ENCODE measurements at places on chromosomes 13 and 19. TPM values are rescaled to one million over a fixed set of nuclear protein-coding genes. Genes with fewer than 3 reads are reported as not detected.
A peak's percentile ranks its signal among the peaks of the same experiment; 100 is the strongest.

DNA sequence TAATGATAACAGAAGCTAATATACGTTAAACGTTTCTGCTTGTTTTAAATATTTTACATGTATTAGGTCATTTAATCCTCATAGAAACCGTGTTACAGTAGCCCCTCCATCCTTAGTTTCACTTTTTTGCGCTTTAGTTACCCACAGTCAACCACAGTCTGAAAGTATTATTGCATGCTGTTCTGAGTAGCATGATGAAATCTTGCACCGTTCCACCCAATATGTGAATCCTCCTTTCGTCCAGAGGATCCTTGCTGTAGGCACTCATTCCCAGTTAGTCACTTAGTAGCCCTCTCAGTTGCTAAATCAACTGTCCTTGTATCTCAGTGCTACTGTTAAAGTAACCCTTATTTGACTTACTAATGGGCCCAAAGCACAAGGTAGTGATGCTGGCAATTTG, 257.8 kb downstream of the ENOX1 start:
- DNase-seq = no peak

DNA sequence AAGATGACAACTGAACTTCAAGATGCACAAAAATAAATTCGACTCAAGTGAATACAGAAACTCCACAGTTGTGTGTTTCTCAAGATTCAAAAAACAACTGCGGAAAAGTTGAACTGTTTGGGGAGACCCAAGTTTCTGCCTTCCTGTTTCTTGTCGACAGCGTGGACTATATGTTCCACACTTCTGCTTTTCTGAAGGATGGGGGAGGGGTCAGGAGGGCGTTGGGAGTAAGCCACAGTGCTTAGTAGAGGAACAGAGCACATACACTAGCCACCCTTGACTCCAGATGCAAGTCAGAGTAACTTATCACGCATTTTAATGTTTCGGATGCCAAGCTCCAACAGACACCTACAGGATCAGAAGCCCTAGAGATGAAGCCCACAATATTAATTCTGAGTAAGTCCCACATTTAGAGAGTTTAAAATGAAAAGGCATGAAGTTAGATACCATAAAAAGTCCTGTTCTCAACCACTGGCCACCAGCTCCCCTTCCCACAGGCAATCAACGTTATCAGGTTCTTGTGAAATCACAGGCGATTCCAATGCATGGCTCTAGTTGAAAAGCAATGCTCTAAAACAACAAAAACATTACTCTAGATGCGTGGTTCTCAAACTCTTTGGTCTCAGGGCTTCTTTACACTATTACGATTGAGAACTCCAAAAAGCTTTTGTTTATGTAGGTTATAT, 4.2 kb downstream of the TUBGCP3 start:
- no peak for DNase-seq

DNA sequence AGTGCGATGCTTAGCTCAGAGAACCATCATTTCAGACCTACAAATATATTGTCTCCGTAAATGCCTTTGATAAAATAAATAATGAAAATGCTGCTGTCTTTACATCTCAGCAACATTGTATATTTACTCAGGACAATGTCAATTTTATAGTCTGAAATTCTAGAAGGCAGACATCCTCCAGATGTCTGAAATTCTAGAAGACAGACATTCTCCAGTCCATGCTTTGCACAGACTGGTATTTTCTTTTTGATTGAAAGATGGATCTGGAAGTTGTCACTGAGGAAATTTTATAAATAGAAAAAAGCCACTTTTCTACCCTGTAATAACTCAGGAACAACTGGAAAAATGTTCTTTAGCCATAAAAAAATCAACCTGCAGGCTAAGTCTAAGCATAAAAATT, 2293.3 kb downstream of the PCDH9 start:
- no peak for DNase-seq

GRCh38 chr19:1250437-1251260, 2.3 kb downstream of the MIDN start:
- DNase-seq = peak; percentile 79

The PEG3 gene
- total RNA-seq = 0.27 TPM

GRCh38 chr19:15618321-15618720, 3.3 kb downstream of the CYP4F8 start:
- no peak for DNase-seq

GRCh38 chr13:47109028-47109427, 212.2 kb upstream of the HTR2A start:
- DNase-seq = no peak

The PSG11 gene
- total RNA-seq = not detected

- no peak for DNase-seq
These were observed 160.1 kb downstream of the SPRY2 start for GRCh38 chr13:80180740-80181355.

DNA sequence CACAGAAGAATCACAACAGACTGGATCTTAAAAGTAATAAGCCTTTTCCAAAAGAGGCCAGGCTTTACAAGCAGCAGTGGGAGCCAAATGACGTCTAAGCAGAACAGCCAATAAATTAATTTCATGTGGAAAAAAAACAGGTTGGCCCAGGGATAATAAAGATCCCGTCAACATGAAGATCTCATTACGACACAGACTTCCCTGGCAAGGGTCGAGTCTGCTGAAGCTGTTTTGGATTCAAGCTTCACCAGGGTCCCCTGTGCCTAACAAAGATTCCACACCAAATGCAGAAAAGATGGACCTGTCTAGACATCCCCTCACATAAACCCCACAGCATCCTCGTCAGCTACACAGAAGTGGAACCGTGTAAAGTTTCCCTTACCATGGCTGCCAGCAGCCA, 215.1 kb upstream of the ZNF507 start:
- no peak for DNase-seq

- no peak for DNase-seq
These were observed 231.4 kb downstream of the LMO7 start for GRCh38 chr13:75867379-75868117.

DNA sequence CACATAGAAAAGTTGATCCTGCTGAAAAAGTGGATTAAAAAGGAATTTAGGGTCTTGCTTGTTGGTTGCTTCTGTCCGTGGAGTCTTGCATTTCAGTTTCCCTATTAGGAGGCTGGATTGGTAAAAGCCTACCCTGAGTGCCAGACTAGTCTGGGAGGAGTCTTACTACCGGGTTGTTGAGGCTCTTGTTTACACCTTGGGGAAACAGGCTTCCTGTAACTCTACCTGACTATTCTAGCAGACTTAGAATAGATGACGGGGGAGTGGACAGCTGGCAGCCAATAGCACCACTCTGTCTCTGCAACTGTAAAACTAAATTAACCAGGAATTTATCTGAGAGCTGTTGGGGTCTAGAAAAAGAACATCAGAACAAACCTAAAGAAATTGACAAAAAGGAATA, 11.3 kb upstream of the MPHOSPH8 start:
- DNase-seq = no peak

The CEACAM21 gene
- total RNA-seq = 0.35 TPM

The FGF14 gene
- 0.80 TPM for total RNA-seq

- no peak for DNase-seq
These were observed 812.6 kb upstream of the SPRY2 start for GRCh38 chr13:81153478-81153877.

DNA sequence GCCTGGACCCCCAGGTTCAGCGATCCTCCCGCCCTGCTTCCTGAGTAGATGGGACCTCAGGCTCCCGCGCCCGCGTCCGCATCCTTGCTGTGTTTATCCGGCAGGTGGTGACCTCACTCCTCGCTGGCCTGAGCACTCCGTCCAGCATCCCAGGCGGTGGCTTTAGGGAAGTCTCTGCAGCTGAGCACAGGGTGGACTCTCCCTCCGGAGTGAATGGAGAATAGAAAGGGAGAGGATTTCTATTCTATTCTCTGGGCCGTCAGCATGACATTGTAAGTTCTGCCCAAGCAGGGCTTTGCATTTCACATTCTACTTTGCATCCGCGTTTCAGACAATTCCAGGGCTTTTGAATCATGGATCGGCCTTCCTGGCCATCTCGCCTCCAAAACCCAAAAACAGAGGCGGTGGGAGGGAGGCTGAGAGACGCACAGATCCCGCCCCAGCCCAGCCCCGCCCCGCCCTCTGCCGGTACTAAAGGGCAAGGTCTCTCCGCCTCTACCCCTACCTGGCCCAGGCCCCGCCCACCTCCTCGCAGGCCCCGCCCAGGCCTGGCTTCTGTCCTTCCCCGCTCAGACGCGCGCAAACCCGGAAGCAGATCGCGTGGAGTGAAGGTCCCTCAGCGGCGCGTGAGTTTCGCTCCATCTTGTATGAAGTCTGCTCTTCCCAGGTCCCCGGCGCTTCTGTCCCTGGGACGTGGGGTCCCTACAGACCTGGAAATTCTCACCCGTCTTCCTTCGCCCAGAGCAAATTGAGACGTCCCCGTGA, at the start of gene ZNF525:
ZNF525 (plus strand) TSS at position 572 of the 765 bp plus-strand sequence. CDS start 6,577 bp downstream, outside the sequence.
- peak; percentile 95 for DNase-seq

The PCSK4 gene
- 18.6 TPM for total RNA-seq

GRCh38 chr19:6498294-6499036, 3.6 kb downstream of the TUBB4A start:
- DNase-seq = no peak

GRCh38 chr13:36753176-36753575, 65.8 kb upstream of the RFXAP start:
- DNase-seq = no peak

GRCh38 chr13:24254146-24254841, 55.1 kb upstream of the C1QTNF9 start:
- DNase-seq = no peak

The ZNF888 gene
- 9.8 TPM for total RNA-seq

GRCh38 chr19:726993-727956, 18.5 kb downstream of the PALM start:
- no peak for DNase-seq

DNA sequence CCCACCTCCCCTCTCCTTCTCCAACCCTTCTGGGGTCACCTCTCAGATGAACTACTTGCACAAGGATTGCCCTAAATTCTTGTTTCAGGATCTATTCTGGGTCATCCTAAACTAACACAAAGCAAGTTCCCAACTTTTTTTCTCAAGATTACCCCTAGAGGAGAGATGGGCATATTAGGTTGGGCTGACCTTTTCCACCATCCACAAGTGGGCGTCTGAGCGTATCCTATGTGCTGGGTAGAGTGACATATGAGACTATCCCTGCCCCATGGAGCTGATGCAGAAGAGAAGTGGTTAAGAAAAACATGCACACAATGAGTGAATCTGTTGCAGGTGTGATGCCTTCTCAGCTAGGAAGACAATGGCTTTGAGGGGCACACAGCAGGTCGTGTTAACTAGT, 132.7 kb downstream of the CACNA1A start:
- DNase-seq = no peak

DNA sequence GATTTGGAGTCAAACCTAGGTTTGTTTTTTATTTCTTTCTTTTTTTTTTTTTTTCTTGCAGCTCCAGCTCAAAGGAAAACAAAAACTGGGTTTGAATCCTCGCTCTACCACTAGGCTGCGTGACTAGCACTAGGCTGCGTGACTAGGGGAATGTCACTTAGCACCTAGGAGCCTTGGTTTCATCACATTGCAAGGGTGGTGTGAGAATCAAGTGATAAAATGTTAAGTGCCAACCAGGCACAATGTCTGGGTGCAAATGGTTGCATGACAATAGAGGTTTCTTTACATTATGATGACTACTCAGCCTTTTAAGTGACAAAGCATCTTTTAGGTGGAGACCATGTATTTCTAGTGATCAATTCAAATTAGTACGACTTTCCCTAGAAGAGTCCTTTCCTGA, 27.9 kb downstream of the RCBTB2 start:
- no peak for DNase-seq

The ATP8B3 gene
- total RNA-seq = 8.2 TPM

DNA sequence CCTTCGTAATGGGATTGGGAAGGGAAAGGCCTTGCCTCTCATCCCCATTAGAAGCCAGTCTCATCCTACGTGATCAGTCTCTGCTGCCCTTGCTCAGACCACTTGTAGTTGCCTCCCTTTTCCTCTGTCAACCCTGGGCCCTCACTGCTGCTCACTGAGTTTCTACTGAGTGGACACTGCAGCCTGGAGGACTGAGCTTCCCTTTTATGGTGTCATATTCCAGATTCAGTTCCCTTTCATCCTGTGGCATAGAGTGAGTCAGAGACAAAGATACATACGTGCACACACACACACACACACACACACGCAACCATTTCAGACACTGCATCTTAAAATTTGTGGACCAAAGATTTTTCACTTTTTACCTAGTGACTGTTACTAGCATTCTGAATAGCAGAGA, 56.6 kb downstream of the COG3 start:
- no peak for DNase-seq

DNA sequence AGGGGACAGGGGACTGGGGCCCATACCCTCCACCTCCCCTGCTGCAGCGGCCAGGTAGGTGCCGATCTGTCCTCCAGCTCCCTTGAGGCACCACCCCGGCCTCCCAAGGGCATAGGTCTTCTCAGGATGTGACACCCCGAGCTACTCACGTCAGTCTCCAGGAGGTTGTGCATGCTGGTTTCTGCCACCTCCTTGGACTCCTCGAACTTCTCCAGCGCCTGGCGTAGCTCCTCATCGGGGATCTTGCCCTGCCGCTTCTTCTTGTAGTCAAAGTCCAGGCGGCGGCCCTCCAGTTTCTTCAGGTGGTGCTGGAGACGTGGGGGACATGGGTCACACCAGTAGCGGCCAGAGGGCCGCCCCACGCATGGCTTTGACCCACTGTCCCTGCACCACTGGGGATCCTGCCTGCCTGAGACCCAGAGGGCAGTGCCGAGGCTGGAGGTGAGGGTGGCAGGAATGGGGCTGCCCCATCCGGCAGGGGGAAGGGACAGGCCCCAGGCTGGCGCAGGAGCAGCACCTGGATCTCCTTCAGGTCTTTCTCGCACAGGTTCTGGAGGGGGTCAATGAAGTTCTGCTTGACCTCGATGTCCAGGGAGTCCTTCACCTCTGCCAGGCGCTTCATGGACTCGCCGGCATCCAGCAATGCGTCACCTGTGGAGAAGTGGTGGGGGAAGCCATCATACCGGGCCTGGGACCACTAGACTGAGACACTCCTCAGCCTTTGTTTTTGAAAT, 20.4 kb downstream of the MPND start:
- no peak for DNase-seq

DNA sequence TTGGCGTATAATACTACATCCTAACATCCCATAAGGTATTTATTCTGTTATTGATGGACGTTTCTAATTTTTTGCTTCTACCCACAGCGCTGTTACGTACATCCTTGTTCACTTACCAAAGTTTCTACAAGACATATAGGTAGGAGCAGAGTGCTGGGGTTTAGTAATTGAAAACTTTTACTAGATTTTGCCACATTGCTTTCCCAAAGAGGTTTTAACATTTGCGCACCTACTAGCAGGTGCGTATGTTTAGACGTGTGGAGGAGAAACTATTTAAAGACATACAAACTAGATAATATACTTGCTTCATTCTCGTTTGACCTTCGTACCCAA, 559 bp upstream of the RPL21 start:
- DNase-seq = no peak

DNA sequence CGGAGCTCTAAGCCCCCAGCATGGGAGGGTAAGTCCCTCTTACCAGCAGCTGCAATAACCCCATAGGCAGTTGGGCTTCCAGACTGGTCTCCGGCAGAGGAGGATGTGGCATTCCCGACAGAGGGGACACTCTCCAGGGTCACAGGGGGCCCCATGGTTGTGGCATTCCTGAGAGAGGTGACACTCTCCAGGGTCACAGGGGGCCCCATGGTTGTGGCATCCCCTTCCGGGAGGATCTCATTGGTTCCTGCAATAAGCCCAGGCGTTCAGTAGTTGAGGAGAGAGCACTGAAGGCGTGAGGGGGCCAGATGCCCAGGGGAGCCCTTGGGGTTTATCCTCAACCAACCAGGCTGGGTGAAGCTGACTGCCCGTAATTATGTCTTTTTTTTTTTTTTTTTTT, 5.4 kb downstream of the CD320 start:
- DNase-seq = peak; percentile 5
